ENCODE measurements at places on chromosomes 5 and 9.

- no peak for DNase-seq
Measured at GRCh38 chr9:108742191-108742590, 113.6 kb downstream of the ACTL7B start.

GRCh38 chr5:96601715-96602244 is 60.4 kb upstream of the CAST start:
- DNase-seq, result no peak

DNA sequence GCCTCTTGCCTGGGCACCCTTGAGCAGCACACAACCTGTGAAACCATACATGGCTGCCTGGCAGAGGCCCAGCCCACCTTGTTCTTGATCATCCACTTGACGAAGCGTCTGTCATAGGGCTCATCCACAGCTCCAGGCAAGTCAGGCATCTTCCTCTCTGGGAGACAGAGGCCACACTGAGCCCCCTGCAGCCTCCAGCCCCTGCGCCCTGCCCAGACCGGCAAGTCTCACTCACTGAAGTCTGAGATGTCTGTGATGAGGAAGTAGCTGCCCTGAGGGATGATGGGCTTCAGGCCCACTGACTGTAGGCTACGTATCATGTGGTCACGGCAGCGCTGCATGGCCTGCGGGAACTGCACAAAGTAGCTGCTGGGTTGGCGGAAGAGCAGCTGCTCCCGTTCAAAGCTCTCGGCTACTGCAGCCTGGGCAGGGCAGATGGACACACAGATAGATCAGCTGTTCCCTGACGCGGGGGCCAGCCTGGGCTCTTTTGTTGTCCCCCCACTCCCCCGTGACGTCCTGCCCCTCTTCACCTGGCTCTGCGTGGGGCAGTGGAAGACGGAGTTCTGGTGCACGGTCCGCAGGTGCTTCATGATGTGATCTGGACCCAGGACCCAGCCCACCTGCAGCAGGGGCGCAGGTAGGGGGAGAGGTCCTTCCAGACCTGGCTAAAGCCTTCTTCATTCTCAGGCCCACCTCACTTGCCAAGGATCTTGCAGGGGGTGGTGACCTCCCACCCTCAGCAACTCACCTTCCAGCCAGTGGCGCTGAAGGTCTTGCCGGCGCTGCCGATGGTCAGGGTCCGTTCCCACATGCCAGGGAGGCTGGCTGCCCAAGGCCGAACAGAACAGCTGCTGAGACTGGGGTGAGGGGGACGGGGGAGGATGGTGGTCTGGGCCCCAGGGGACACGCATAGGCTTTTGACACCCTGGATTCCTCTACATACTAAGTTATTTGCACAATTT is 5.9 kb upstream of the SPOUT1 start:
- no peak for DNase-seq

DNA sequence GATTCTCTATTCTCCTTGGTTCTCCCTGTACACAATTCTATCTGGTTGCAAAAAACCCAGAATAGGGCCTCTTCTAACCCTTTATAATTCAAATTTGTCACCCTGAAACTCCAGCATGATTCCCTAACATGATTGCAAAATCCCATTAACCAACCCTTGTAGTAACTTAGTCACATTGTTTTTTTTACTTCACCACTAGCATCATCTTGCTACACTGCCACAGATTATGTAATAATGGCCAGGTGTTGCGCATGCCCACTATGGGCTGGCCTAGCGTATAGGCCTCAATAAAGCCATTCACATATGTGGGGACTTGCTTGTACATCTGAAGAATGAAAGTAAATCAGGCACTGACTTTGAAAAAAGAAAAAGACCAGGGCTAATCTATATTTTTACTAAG is 25.7 kb downstream of the FAM170A start:
- no peak for DNase-seq

DNA sequence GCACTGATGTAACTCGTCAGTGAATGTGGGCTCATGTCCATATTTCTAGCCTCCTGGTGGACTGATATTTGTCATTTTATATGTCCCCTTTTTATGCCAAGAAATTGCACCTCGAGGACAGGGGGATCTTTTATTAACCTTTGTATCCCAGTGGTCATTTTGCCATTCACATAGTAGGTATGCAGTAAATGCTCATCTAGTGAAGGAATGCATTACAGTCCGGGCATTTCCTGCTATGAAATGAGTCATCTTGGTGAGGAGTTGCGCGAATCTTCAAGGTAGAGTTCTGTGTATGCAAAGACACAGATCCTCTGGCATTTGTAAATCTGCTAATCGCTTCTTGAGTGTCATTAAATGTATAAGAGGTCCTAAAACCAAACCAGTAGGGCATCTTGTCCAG is 755.5 kb upstream of the ADAMTS16 start:
- no peak for DNase-seq

GRCh38 chr9:21434202-21435014 is 5.8 kb upstream of the IFNA1 start:
- no peak for DNase-seq

DNA sequence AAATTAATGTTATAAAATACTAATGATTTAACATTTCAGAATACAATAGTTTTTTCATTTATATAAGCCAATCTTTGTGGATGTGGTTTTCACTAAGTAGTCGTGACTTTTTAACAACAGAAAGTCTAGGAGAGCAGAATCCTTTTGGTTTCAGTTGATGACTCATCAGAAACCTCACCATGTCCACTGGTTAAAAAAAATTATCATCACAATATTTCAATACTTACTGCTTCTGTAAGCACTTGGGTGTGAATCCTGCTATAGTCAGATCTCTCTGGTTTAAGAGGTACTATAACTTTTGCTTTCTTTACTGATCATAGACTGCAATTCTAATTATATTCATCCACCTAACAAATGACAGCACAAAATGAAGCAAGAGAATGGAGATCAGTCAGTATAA is 77.2 kb downstream of the MRPS30 start:
- no peak for DNase-seq

- no peak for DNase-seq
Measured at GRCh38 chr5:40383749-40384651, 295.7 kb upstream of the PTGER4 start.

DNA sequence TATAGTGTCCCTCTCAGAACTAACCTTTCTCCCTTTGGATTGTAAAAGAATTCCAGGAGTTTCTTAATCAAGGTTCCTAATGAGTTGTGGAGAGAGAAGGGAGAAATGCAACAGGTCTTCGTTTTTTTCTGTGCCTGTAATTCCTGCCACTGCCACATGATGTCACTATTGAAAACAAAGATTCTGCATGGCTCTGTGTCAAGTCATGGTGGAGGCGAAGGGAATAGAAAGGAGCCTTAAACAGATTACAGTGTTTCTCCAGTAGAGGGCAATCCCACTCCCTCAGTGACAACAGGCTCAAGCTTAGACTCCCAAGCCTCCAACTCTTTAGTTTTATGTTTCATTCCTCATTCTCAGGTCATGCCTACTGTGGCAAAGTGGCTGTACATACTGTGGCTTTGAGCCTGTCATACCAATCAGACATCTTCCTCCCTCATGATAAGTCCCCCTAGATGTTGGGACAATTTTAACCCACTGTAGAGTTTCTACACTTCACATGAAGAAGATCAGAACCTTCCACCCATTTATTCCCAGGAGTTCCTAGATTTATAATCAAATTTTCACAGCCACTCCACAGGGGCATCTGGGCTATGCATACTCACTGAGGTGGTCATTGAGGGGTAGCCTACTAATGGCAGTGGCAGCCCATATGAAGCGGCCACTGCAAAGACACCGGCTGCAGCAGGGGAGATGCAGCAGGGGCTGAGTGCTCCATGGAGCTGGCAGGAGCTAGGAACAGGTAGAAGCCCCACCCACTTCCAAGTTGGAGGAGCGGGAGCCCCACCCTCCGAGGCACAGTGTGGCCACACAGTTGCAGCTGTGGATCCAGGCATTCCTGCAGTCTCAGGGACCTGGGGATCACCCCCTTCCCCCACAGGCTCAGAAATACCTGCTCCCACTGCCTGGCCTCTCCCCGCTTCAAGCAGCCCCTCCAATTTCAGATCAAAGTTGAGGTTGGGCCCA is 97.4 kb upstream of the TRIM32 start:
- DNase-seq, result no peak

DNA sequence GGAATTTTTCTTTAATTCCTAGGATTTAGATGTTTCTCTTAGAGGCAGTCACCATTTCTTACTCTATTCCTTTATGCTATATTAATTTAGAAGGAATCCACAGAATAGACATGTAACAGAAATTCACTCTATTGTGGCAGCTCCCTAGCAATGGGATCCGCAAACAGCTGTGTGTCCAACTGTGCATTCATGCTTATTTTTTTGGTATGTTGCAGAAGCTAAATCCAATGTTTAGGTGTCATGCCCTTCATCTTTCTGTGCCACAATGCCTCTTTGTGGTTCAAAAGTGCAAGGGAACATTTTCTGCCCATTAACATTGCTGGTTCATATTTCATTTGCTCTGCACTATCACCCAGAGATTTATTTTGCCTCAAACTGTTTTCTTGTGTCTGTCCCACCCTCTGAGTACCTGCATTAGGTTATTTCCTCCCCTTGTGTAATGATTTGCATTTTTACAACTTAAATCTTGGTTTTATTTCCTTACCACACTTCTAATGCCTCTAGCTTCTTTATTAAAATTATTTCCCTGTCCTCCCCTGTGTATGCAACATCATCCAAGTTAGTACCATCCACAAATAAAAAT is 816.5 kb downstream of the EFNA5 start:
- no peak for DNase-seq

DNA sequence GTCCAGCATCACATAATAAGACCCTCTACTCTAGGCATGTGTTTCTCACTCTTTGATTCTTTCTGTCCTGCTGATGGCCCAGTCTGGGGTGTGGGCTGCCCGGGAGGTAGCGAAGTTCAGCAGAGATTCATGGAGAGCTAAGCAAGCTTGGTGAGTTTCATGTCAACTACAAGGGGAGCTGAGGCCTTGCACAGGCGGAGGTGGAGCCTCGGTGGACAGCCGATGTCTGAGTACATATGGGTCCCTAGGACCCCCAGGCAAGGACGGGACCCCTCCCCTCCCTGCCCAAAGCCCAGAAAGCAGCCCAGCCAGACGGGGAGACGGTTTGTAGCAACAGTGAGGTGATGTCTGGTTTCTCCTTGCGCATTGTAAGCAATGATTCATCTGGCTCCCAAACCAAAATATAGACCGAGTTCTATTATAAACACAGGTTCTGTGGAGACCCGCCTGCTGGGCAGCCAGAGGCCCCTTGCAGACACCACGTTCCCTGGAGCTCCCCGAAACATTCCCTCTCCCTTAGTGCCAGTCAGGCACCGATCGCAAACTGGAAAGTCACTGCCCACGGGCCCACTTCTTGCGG is 45.5 kb downstream of the COL27A1 start:
- DNase-seq, result no peak

Data from activated CD4-positive, CD25-positive, alpha-beta regulatory T cell (primary cell).